Activated CD4-positive, alpha-beta T cell treated with anti-CD3 and anti-CD28 coated beads, Interleukin-2, amount 10 ng/mL, durations not matched to agents 7 days and 5 days (primary cell): ENCODE measurements at places on chromosomes 4 and X.

- DNase-seq: no peak
These were observed 140.4 kb downstream of the ZNF674 start for GRCh38 chrX:46404774-46405173.

GRCh38 chrX:48520976-48521352 lies 644 bp upstream of the EBP start:
- no peak for DNase-seq

DNA sequence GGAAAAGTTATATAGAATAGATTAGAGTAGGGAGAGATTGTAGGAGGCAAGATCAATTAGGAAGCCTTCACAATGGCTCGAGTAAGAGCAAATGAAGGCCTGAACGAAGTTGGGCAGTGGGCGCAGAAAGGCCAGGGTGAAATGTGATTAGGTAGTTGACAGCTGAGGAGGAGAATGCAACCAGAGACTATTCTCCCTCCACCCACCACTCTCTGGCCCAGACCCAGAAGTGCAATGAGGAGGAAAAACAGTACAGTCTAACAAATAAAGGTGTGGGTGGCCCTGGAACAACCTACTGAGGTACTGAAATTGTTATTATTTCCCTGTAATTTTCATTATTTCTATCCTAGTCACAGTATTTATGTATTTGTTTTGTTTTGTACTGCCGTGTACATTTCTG lies 176.7 kb downstream of the SLC39A8 start:
- DNase-seq: no peak

DNA sequence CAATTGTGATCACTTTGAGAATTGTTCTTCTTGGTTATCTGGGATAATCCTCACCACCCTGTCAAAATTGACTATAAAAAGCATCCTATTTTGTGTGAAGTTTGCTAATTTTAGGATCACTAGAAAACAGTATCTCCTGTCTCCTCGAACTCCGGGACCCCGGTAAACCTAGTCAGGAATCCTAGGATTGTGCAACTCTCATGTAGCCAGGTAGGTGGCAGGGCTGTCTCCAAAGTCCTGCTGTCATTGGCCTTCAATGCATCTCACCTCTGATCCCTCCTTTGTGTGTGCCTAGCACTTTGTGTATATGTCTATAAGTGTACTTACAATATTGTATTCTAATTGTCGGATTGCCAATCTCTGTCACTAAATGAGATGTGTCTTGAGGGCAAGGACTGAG lies 1564.8 kb downstream of the RPA4 start:
- DNase-seq: no peak

GRCh38 chr4:13920901-13921300 lies 293.4 kb upstream of the BOD1L1 start:
- DNase-seq: no peak

GRCh38 chr4:42237451-42237850 lies 85.0 kb upstream of the BEND4 start:
- no peak for DNase-seq
